Testis (tissue), 5 donors: ENCODE measurements at places on chromosomes 13 and 19. TPM values are rescaled to one million over a fixed set of nuclear protein-coding genes. Genes with fewer than 3 reads are reported as not detected.

GRCh38 chr13:110266983-110267382 is 40.0 kb downstream of the COL4A1 start:
- H3K27me3 ChIP-seq, result no peaks in the 10 kb centered on the region
- H3K4me1 ChIP-seq, result peaks cover 21% of the 10 kb centered on the region
- DNase-seq, result no peak
- no peaks in the 10 kb centered on the region for H3K36me3 ChIP-seq
- H3K27ac ChIP-seq, result no peak overlapping the region
- H3K4me3 ChIP-seq, result no peak overlapping the region

DNA sequence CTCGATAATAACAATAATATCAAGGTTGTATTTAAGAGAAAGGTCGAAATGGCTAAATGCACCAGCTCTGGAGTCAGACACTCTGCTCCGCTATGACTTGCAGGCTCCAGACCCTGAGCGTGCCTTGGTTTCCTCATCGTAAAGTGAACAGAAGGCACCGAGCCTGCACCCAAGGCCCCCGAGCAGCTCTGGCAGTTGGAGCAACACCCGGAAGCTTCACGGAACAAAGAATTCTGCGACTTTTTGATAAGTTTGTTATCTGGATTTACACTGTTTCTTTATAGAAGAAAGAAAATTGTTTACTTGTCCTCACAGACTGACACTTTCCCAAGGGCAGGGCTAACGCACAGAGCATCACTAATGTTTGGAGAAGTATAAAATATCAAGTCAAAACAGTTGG is 4.4 kb downstream of the GRTP1 start:
- no peak overlapping the region for H3K27ac ChIP-seq
- peaks cover 2% of the 10 kb centered on the region for H3K4me1 ChIP-seq
- DNase-seq, result peak; percentile 52
- H3K4me3 ChIP-seq, result no peak overlapping the region
- H3K27me3 ChIP-seq, result no peaks in the 10 kb centered on the region

DNA sequence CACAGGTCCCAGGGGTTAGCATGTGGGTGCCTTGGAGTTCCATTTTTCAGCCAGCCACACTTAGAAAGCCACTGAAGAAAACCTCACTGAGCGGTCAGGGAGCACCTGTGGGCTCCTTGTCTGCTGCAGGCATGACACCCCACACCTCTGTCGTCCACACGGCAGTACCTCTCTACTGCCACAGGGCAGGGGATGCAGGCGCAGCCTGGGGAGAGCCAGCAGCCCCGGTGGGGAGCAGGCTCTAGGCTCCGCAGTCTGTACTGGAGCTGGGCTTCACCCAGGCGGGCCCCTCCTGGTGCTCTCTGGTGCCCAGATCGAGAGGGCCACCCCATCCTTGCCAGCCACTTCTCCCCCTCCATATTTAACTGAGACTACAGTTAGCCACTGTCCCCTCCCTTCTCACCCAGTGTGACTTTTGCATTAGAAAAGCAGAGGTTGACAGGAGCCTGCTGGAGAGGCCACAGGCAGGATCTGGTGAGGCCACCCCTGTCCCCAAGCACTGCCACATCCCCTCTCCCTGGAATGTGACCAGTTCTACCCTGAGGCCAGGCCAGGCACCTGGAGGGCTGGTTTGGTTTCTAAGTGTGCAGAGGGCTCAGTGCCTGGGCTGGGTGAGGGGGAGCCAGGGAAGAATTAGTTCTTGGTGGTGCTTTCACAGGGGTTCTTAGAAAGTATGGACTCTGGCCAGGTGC is 104.4 kb downstream of the KDM4B start:
- no peaks in the 10 kb centered on the region for H3K36me3 ChIP-seq
- H3K27me3 ChIP-seq, result no peaks in the 10 kb centered on the region
- H3K4me3 ChIP-seq, result no peak overlapping the region

DNA sequence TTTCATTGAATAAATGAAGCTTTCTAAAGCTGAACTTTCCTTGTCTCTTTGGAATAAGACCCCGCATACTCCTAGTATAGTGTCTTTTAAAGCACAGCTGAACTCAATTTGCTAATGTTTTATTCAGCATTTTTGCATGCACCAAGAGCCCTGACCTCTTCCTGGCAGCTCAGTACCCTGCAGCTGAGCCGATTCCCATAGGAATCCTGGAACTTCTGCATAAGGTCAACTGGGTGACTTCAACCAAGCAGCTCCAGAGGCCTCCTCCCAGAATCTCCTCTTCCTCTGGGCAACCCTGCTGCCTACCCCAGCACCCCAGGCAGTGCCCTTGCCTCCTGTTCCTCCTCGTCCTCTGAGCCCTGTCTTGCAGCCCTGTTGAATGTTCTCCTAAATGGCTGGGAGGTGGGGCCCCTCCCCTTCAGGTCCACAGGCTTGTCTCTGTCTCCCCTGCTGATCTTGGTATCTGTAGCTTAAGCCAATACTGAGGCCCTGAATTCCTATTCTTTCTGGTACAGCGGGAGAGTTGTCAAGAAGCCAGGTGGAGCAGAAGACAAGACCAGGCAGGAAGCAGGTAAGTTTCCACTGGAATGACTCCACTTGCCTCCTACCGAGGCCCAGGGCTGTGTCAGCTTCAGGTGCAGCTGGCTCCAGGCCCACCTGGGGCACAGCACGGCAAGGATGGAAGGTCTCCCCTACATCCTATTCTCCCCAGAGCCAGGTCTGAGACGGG is 23.6 kb upstream of the CCDC124 start:
- no peak for DNase-seq
- no peaks in the 10 kb centered on the region for H3K4me1 ChIP-seq
- no peaks in the 10 kb centered on the region for H3K27me3 ChIP-seq
- no peak overlapping the region for H3K4me3 ChIP-seq

DNA sequence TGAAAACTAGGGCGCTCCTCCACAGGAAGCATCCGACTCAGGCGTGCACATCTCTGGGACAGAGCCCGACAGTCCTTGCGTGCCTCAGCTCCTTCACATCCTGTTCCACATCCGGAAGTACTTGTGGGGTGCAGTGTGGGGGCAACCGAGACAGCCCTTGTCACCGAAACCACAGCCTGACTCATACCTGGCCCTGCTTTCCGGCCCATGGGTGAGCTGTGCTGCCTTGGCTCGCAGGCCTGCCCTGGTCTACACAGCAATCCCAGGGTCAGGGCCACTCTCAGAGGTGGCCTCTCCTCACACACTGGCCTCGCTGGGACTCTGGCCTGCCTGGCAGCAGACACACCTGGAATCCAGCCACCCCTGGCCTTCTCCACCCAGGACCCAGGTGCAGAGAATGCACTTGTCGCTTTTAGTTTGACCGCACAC is 100.4 kb downstream of the STK24 start:
- DNase-seq, result no peak
- H3K4me3 ChIP-seq, result no peak overlapping the region
- peaks cover 30% of the 10 kb centered on the region for H3K4me1 ChIP-seq
- no peaks in the 10 kb centered on the region for H3K36me3 ChIP-seq
- H3K27ac ChIP-seq, result no peak overlapping the region

DNA sequence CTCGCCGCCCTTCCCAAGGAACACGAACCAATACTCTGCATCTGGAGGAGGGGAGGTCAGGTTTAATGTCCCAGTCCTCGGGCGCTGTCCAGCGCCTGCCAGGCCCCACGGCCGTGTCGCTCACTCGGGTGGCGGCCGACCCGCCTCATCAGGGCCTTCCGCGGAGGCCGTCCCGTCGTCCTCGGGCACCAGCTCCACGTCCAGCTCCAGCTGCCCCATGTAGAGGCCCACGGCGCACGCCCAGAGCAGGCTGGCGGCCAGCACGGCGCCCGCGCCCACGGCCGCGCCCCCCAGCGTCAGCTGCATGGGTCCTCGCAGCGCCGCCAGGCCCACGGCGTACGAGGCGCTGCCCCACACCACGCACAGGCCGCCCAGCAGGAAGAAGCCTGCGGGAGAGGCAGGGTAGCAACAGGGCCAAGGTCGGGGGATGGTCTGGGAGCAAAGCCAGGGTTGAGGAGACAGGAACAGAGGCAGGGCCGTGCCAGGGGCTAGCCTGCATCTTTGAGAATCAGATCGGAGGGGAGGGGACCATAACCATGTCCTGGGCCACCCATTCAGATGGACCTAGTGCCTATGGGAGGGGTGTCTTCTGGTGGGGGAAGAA is 2.5 kb downstream of the TMEM160 start:
- no peak overlapping the region for H3K27ac ChIP-seq
- H3K4me1 ChIP-seq, result no peaks in the 10 kb centered on the region
- no peaks in the 10 kb centered on the region for H3K27me3 ChIP-seq
- DNase-seq, result no peak

- no peaks in the 10 kb centered on the region for H3K36me3 ChIP-seq
- H3K4me3 ChIP-seq, result no peak overlapping the region
- peaks cover 5% of the 10 kb centered on the region for H3K4me1 ChIP-seq
- H3K27ac ChIP-seq, result no peak overlapping the region
- no peaks in the 10 kb centered on the region for H3K27me3 ChIP-seq
Observed at GRCh38 chr19:50694815-50695145, 24.8 kb downstream of the SHANK1 start.

DNA sequence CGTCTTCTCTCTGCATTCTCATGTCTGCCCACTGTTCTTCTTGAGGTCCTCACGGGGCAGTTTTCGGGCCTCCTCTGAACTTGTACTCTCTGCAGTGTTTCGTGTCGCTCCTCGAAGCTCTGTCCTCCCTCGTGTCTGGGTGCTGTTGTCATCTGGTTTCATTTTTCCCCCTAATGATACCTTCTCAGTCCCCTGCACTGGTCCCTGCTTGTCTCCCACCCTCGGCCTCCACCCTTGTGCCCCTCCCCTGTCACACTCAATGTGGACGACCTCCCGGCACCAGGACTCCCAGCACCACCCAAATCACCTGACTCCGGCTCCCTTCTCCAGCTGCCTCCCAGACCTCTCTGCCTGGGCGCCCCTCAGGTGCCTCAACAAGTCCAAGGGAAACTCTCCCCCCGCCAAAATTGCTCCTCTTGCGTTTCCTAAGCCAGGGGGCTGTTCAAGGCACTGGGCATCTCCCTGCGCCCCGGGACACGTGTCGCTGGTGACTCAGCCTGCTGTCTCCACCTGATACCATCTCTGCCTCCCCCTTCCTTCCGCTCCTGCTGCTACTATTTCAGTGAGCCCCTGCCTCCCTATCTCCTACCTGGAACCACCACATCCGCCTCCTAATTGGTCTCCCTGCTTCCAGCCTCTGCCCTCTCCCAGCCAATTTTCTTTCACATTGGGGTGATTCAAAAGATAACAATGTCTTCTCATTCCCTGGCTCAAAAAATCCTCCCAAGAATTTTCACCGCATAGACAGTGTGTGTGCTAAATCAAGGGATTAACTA is 49.5 kb downstream of the RFX2 start:
- peaks cover 24% of the 10 kb centered on the region for H3K4me1 ChIP-seq
- DNase-seq, result peak; percentile 10
- no peaks in the 10 kb centered on the region for H3K27me3 ChIP-seq
- H3K4me3 ChIP-seq, result no peak overlapping the region
- no peak overlapping the region for H3K27ac ChIP-seq
- H3K36me3 ChIP-seq, result no peaks in the 10 kb centered on the region

- H3K4me1 ChIP-seq, result no peaks in the 10 kb centered on the region
- no peaks in the 10 kb centered on the region for H3K27me3 ChIP-seq
- no peak overlapping the region for H3K27ac ChIP-seq
- no peak for DNase-seq
- H3K36me3 ChIP-seq, result no peaks in the 10 kb centered on the region
Observed at GRCh38 chr13:103908274-103908673, 842.1 kb upstream of the SLC10A2 start.

- no peak overlapping the region for H3K4me3 ChIP-seq
- no peaks in the 10 kb centered on the region for H3K4me1 ChIP-seq
- H3K36me3 ChIP-seq, result no peaks in the 10 kb centered on the region
- DNase-seq, result no peak
Observed at GRCh38 chr13:107799001-107799400, 416.3 kb downstream of the LIG4 start.

- DNase-seq, result no peak
- no peaks in the 10 kb centered on the region for H3K36me3 ChIP-seq
- no peaks in the 10 kb centered on the region for H3K27me3 ChIP-seq
Observed at GRCh38 chr19:41457241-41457640, 14.3 kb downstream of the ERICH4 start.

DNA sequence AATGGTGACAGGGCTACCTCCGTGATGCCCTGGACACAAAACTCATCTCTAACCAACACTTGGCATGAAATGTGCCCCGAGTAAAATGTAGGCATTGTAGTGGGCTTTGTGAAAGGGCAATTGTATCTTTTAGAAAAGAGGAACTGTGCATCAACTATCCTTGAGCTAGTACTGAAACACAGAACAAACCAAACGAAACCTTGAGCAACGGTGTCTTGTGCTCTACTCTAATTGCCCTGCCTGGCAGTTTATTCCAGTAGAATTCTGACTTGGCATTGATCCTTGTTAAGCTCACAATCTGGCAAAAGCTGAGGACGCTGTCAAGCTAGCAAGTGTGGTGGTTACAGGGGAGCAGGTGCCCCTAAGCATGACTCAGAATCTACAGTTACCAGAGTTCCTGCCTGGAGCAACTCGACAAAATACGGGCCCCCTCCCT is 707.1 kb upstream of the SPRY2 start:
- H3K27me3 ChIP-seq, result no peaks in the 10 kb centered on the region
- no peak for DNase-seq
- H3K4me1 ChIP-seq, result no peaks in the 10 kb centered on the region
- no peaks in the 10 kb centered on the region for H3K36me3 ChIP-seq
- no peak overlapping the region for H3K27ac ChIP-seq

DNA sequence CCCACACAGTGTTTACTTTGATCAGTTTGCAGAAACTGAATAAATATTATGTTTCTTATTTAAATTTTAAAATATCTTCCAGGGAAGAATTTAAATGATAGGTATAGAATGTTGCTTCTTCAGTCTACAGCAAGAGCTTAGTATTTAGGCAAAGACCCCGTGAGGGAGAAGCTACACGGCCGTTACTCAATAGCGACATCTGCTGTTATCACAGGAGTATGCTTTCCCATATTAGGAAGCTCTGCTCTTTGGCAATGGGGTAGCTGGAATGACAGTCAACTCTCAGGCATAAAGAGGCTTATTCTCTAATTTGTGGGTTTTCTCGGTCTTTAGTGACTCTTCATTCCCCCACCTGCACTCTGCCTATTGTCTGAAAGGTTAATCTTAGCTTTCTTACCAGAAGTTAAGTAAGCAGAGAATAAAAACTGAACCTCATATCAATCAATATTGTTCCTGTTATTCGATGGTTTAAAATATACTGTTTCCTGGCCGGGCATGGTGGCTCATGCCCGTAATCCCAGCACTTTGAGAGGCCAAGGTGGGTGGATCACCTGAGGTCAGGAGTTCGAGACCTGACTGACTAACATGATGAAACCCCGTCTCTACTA is 13.2 kb upstream of the LHFPL6 start:
- DNase-seq, result peak; percentile 64
- no peak overlapping the region for H3K4me3 ChIP-seq
- H3K36me3 ChIP-seq, result no peaks in the 10 kb centered on the region
- no peaks in the 10 kb centered on the region for H3K4me1 ChIP-seq
- H3K27me3 ChIP-seq, result no peaks in the 10 kb centered on the region

DNA sequence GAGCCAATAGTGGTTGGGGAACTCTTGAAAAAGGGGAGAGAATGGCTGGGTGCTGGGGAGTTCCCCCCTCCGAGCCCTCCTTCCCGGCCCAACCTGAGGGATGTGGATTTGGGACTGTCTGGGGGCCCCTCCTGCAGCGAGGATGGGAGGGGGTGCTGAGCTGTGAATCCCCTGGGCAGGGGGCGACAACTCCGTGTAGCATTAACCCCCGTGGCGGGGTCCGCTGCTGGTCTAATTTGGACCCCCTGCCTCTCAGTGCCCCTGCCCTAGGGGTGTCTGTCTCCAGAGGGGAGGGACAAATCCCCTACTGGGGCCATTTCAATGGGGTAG is 9.7 kb downstream of the MIDN start:
- H3K36me3 ChIP-seq, result no peaks in the 10 kb centered on the region
- H3K4me1 ChIP-seq, result peaks cover 73% of the 10 kb centered on the region
- peak overlapping the region; percentile 91 for H3K27ac ChIP-seq
- H3K4me3 ChIP-seq, result no peak overlapping the region
- no peak for DNase-seq
- H3K27me3 ChIP-seq, result no peaks in the 10 kb centered on the region

Gene SMG9
- 65.0 TPM for total RNA-seq

Gene CEACAM8
- total RNA-seq, result 0.16 TPM

Gene CBLC
- total RNA-seq, result 6.9 TPM

Gene EPSTI1
- total RNA-seq, result 9.6 TPM

Gene ERICH6B
- 2.4 TPM for total RNA-seq

Gene AMER2
- 1.5 TPM for total RNA-seq
